Immature natural killer cell (primary cell): ENCODE measurements at places on chromosomes 2 and 18. TPM values are rescaled to one million over a fixed set of nuclear protein-coding genes. Genes with fewer than 3 reads are reported as not detected.

- DNase-seq: no peak
- H3K4me1 ChIP-seq: no peaks in the 10 kb centered on the region
- peaks cover 2% of the 10 kb centered on the region for H3K27me3 ChIP-seq
- no peak overlapping the region for H3K27ac ChIP-seq
Measured at GRCh38 chr2:217995731-217996231, 7.0 kb downstream of the TNS1 start.

GRCh38 chr2:172513524-172513900 lies 42.4 kb upstream of the PDK1 start:
- peaks cover 25% of the 10 kb centered on the region for H3K36me3 ChIP-seq
- H3K4me1 ChIP-seq: peaks cover 14% of the 10 kb centered on the region
- no peaks in the 10 kb centered on the region for H3K27me3 ChIP-seq
- H3K27ac ChIP-seq: no peak overlapping the region
- no peak for DNase-seq

Gene COL6A3
- polyA plus RNA-seq: not detected

Gene AKAIN1
- not detected for polyA plus RNA-seq

Gene DPP4
- 4.3 TPM for polyA plus RNA-seq

Gene GAL3ST2
- not detected for polyA plus RNA-seq

Gene IL1RL2
- polyA plus RNA-seq: not detected

Gene CYP26B1
- polyA plus RNA-seq: not detected

Gene HDHD2
- polyA plus RNA-seq: 69.1 TPM

DNA sequence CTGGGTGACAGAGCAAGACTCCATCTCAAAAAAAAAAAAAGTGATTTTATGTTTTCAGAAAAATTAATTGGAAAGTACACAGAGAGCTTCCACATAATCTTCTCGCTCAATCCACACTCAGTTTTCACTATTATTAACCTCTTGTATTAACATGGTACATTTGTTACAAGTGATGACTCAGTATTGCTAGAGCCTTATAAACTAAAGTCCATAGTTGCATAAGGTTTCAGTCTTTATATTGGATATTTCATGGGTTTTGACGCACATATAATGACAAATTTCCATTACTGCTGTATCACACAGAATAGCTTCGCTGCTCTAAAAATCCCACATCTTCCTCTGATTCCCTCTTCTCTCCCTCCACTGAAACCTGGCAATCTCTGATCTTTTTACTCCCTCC lies 603.5 kb downstream of the XIRP2 start:
- H3K4me1 ChIP-seq: no peaks in the 10 kb centered on the region
- H3K4me3 ChIP-seq: no peak overlapping the region
- no peaks in the 10 kb centered on the region for H3K27me3 ChIP-seq
- DNase-seq: no peak
- H3K36me3 ChIP-seq: no peaks in the 10 kb centered on the region

DNA sequence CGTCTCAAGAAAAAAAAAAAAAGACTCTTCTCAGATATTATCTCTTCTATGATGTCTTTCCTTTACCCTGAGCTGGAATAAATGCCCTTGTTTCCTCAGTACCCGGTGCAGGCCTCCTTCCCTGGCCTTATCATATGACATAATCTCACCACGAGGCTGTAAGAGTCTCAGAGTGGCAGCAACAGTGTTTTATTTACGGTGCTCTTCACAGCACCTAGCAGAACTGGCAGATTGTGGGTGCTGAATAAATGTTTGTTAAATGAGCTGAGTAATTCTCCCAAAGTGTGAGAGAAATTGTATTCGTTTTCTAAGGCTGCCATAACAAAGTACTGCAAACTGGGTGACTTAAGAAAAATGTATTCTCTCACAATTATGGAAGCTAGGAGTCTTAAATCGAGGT lies 82.8 kb upstream of the CD28 start:
- no peak overlapping the region for H3K4me3 ChIP-seq
- H3K4me1 ChIP-seq: peaks cover 6% of the 10 kb centered on the region
- DNase-seq: no peak
- no peak overlapping the region for H3K27ac ChIP-seq
